Left hindlimb (tissue), 1 donor: ENCODE measurements at places on chromosomes 7 and 10.

- DNase-seq = no peak
These were observed 125.2 kb upstream of the CARD11 start for GRCh38 chr7:3168869-3169268.

- no peak for DNase-seq
These were observed 14.0 kb upstream of the PODXL start for GRCh38 chr7:131570401-131570800.

DNA sequence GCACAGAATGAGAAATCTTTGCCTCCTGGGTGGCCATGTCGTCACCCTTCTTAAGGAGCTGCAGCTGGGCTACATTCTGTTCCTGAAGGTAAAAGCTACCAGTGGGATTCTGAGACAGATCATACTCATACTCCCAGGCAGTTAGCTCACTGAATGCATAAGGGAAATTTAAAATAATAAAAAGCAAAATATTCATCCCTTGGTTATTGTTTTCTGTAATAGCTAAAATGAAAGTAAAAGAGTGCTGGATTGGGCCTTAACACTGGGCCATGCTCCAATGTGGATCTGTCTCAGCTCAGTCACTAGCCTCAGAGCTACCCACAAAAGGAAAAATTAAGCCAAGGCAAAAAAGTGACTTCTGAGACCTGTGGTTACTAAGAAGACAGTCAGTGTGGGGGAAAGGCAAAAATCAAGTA lies 8.9 kb upstream of the DYNC2I1 start:
- DNase-seq = no peak

DNA sequence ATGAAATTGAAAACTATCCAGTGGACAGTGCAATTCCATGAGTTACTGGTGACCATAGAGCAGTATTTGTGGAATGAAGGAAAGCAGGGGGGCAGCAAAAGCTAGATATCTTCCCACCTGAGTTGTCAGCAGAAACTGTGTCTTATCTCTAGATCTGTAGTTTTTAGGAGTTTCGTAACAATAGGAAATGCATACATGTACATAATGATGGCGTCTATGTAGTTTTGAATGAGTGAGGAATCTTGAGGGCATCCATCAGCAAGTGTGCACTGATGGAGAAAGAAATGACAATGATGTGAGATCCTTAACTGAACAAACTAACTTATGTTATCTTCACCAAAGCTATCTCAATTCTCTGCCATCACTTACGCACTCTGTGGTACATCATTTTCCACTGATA lies 114.5 kb downstream of the LRRC4 start:
- no peak for DNase-seq

DNA sequence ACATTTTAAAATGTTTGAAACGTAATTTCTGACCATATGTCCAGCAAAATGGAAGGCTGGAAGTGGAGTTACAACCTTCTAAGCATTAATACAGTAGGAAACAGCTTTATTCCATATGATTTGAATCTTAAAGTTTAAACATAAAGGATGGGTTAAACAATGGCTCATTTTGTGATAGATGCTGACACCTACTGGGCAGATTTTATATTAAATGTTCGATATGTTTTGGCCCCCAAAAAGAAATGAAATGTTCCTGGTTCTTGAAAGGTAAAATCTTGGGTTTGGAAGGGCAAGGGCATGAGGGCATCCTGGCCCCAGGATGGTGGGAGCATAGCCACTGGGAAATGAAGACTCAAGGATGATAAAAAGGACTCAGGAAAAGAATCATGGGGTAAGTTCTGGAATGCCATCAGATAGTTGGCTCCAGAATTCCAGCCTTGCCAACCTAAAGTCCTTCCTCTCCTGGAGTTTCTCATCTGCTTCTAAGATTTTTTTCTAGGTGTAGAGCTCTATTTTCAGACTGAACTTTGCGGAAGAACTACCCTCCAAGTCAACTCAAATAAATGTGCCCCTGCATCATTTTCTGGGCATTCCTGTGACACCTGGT lies 34.6 kb upstream of the SLC35G1 start:
- no peak for DNase-seq

- DNase-seq = no peak
These were observed 123.1 kb upstream of the ADO start for GRCh38 chr10:62681211-62681940.

DNA sequence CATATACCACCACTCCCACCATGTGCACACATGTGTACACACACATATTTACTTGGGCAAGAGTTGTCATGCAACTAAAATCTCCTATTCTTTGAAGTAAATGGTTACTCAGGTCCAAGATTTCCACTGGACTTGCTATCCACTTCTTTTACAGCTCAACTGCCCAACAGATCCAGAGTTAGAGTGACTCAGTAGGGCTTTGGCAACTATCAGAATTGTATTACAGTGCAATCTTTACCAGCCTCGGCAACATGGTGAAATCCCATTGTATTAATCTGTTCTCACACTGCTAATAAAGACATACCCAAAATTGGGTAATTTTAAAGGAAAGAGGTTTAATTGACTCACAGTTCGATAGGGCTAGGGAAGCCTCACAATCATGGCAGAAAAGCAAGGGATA lies 51.9 kb upstream of the ABLIM1 start:
- DNase-seq = no peak

GRCh38 chr7:54109501-54109900 lies 432.7 kb upstream of the VSTM2A start:
- DNase-seq = no peak

DNA sequence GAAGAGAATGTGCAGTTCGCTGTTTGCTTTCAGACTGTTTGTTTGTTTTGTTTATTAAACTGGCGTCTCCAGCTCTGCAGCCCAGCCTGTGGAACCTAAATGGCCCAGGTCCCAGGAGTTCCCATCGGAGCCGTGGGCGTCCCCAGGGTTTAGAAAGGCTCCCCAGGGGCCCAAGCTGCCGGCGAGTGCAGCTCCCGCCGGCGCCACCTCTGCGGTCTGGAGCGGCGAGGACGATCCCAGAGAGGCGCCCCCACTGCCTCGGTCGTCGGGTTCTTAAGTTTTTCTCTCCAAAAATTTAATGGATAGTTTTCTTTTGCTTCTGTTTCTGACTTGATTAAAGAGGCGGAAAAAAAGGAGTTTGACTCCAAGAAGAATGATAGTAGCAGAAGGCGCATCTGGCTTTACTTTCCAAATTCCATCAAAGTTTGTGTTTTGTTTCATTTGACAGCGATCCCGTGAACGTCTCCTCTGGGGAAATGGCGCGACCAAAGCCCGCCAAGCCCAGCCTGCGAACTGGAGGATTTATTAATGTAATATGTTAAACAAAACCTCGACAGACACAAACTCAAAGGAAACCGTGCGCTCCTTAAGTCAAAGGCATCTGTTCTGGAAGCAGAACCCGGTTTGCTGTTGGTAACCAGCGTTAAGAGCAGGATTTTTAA lies 718 bp upstream of the FZD1 start:
- peak; percentile 44 for DNase-seq

- DNase-seq = no peak
These were observed 131.6 kb downstream of the BICC1 start for GRCh38 chr10:58644311-58644710.

GRCh38 chr7:70654146-70654545 lies 477.8 kb upstream of the GALNT17 start:
- DNase-seq = no peak

GRCh38 chr10:124739986-124740368 lies 4.2 kb downstream of the FAM53B start:
- DNase-seq = no peak

- no peak for DNase-seq
These were observed 123.2 kb downstream of the ST7 start for GRCh38 chr7:117076426-117076943.

DNA sequence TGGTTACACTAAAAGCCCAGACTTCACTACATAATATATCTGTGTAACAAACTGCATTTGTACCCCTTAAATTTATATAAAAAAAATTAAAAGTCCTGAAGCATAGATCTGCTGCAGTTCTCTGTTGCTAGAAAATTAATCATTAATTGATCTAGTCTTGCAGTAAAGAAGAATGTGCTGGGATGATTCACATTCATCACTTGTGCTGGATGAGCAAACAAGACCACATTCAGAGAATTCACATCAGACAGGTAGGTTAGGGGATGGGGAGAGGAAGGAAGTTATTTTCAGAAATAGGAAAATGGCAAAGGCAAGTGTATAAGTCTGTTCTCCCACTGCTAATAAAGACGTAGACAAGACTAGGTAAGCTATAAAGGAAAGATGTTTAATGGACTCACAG lies 1019.0 kb downstream of the KCNMA1 start:
- no peak for DNase-seq

- no peak for DNase-seq
These were observed 44.6 kb downstream of the COL28A1 start for GRCh38 chr7:7491044-7491443.

- no peak for DNase-seq
These were observed 52.2 kb upstream of the INHBA start for GRCh38 chr7:41755096-41755495.

DNA sequence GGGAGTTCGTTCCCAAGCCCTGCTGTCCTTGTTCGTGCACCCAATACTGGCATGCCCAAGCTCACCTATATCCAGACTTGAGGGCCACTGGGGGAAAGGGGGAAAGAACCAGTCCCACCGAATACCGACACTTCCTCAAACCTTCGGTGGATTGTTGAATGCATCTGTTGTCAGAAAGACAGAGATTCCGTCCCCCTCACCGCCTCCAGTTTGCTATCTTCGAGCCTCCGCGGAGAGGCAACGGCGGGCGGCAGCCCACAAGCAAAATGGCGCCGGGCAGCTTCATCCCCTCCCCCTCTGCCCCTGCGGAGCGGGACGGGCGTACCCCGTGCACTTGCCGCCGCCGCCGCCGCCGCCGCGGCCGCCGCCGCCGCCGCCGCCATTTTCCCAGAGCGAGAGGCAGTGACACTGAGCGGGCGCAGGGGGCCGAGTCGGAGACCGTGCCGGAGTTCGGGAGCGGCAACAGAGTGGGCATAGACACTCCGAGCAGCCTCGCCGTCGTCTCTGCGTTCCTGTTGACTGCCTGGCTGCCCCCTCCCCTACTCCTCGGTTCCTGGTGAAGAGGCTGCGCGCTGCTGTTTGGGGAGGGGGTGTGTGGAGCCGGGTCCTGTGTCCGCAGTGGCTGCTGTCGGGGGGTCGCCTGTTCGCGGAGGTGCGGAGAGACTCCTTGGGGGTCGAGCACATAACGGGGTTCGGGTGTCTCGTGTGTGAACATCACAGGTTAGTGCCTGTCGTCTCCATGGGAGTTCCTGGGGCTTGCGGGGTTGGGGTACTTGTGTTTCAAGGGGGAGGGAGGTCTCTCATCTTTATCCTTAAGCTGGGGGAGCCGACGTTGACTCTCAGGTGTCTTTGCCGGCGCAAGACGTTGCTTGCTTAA lies at the start of gene KMT2E:
KMT2E (plus strand) TSS at position 390 of the 877 bp plus-strand sequence. CDS start 26,748 bp downstream, outside the sequence.
- DNase-seq = peak; percentile 95

- DNase-seq = peak; percentile 36
These were observed 8.2 kb upstream of the NRG3 start for GRCh38 chr10:81866753-81867152.

DNA sequence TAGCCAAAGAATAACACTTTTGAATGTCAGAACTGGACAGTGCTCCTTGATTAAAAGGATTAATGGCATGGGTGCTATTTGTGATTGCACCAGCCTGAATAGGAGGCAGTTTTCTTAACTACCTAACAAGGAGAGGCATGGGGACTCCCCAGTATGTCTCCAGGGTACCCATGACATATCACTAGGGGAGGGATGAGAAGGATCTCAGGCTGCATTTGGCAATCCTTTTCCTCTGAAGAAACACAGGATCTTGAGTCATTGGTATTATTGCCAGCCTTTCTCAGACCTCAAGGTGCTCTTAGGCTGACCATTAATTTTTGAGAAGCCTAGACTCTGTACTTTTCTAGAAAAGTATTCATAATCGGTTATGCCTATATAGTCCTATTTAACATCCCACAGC lies 77.5 kb upstream of the NPVF start:
- DNase-seq = no peak

DNA sequence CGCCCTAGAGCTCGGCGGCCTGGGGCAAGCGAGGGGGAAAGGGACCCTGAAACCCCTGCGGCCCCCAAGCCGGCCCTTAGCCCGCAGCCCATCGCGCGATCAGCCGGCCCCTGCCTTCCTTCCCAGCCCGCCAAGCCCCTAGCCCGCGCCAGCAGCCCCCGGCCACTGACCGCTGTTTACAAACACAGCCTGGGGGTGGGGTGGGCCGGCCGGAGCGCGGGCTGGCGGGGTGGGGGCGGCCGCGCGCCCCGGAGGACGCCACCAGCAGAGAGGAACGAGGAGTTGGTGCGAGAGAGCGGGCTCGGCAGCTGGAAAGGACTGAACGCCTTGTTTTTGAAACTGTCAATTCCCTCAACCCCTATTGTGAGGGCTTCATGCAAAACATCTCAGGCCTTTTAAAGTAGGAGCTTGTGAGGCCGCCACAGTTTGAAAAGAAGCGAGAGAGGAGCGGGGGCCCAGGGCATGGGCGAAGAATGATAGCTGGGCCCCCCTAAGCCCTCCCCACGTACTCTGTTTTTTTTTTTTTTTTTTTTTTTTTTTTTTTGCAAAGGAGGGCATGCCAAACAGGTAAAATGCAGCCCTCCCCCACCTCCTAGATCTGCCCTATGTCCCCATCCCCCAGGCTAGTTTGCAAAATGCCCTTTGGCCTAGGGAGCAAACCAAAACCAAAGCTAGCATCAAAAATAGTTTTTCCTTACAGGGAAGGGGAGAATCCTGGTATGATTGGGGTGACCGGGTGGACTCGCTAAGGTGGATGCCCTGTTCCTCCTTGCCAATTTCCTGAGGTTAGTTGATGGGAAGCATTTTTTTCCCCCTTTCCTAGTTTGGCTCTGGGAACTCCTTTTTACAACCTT lies 15.0 kb downstream of the SKIDA1 start:
- peak; percentile 66 for DNase-seq

DNA sequence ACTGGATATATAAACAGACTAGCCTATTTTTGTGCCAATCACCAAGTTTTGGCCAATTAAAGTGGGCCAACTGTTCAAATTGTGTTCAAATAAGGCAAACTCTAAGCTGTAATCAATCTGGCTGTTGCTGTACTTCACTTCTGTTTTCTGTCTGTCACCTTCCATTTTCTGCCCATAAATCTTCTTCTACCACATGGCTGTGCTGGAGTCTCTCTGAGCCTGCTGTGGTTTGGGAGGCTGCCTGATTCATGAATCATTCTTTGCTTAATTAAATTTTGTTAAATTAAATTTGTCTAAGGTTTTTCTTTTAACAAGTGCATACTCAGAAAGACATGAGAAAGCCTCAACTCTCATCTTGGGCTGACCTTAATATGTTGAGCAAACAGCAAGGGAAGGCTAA lies 172.6 kb upstream of the VIPR2 start:
- DNase-seq = no peak

GRCh38 chr7:47327698-47328391 lies 254.1 kb downstream of the TNS3 start:
- DNase-seq = peak; percentile 93
